ENCODE measurements at places on chromosomes 12 and 14. TPM values are rescaled to one million over a fixed set of nuclear protein-coding genes. Genes with fewer than 3 reads are reported as not detected.

DNA sequence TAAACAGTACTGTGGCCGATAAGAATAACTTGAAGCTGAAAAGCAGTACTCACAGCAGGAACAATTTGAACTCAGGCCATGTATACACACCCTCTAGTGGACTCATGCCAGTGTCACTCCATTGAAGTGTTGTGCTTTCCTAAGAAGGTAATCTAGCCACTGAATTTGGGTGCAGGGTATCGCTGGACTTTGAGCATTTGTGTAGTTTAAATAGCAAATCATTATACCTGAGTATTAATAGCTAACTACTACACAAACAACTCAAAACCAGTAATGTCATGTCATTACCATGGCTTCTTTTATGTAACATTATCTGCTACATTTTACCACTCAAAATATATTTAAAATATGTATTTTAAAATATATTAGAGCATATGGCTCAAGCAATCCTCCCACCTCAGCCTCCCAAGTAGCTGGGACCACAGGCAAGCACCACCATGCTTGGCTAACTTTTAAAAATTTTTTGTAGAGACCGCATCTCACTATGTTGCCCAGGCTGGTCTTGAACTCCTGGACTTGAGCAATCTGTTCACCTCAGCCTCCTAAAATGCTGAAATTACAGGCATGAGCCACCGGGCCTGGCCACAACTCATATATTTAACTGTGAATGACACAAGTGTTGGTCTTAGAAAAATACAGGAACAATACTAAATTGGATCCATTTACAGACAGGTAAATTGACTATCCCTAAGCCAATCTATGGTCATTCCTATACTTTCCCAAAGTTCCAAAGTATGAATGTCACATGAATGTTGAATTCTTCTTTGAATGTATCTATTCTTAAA, 25.6 kb upstream of the ARID4A start:
- peaks cover 5% of the 10 kb centered on the region for H3K36me3 ChIP-seq
- H3K27ac ChIP-seq = peak overlapping the region; percentile 58
- H3K4me1 ChIP-seq = peaks cover 8% of the 10 kb centered on the region
- H3K4me3 ChIP-seq = no peak overlapping the region

DNA sequence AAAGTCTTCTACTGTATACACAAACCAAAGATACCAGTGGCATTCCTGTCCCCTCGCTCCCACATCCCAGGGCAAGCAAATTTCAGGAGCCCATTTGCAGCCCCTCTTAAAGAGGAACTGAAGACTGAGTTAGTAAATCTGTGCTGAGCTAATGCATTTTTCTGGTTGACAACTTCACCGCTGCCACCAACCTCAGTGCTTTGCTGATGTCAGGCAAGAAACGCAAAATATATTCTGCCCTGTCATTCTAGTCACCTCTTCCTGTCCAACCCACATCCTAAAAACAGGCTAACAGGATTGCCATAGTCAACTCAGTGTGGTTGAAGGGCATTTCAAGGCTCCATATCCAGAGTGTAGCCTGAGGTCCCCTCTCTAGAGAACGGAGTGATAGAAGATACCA, 59.4 kb upstream of the FICD start:
- H3K27me3 ChIP-seq = no peaks in the 10 kb centered on the region
- no peak overlapping the region for H3K27ac ChIP-seq
- no peaks in the 10 kb centered on the region for H3K4me1 ChIP-seq
- no peaks in the 10 kb centered on the region for H3K36me3 ChIP-seq
- no peak overlapping the region for H3K4me3 ChIP-seq
- no peak for DNase-seq

The GPR132 gene
- 0.84 TPM for total RNA-seq

DNA sequence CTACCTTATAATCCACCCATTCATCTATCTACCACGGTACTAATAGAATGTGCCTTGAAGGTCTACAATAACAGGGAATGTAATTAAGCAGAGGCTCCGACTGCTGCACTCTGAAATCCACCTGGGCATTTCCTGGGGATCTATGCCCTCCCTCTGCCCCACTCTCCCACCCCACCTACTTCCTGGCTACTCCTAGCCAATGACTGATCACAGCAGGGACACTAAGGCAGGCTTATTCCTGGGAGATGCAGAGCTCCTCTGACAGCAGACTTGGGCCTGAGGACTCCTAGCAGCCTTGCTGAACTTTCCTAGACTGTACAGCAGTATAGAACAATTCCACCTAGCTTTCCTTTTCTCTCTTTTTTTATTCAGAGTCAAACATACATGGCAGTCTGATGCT, 91.1 kb upstream of the DHRS4 start:
- DNase-seq = no peak
- H3K4me3 ChIP-seq = no peak overlapping the region
- H3K27ac ChIP-seq = no peak overlapping the region
- no peaks in the 10 kb centered on the region for H3K4me1 ChIP-seq
- no peaks in the 10 kb centered on the region for H3K36me3 ChIP-seq
- no peaks in the 10 kb centered on the region for H3K27me3 ChIP-seq

The GRIP1 gene
- 2.5 TPM for total RNA-seq
